ENCODE measurements at places on chromosomes 7 and 10.
A peak's percentile ranks its signal among the peaks of the same experiment; 100 is the strongest.

GRCh38 chr10:82313401-82313800 is 438.4 kb downstream of the NRG3 start:
- no peak for DNase-seq

DNA sequence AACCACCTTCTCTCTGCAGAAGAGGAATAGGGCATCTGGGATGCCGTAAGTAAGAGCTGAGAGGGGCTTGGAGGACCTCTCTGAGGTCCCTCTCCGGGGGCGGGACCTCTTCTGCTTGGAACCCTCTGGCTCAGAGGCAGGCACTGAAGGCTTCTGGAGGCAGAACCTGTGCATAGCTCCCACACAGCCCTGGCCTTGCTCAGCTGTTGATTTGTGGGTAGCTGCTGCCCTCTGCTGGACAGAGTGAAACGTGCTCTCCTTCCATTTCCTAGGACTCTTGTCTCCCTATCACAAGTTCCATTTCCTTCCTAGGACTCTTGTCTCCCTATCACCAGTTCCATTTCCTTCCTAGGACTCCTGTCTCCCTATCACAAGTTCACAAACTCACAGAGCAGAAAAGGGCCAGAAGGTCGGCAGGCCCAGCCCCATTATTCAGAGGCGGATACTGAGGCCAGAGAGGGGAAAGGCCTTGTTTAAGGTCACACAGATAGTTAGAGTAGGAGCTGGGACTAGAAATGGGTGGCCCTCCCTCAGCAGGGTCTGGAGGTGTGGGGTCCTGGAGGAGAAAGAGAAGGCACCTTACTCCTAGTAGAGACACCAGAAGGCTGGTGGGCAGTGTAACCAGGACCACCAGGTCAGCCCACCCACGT is 30.3 kb upstream of the GARS1 start:
- peak; percentile 78 for DNase-seq

DNA sequence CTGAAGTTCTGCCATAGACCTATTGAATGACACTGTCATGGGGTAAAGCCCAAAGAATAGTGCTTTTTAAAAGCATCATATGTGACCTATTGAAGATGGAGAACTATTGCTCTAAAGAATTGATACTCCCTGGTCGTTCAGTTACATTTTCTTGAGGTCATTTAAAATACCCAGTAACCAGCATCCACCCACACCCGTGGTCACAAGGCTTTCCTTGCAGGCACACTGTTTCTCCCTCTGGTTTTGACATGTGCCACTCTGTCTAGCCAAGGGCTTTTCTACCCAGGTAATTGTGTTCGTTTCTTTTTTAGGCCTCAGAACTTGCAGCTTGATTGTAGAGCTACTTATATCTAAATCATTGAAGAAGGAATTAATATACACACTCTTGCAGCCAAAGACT is 68.3 kb upstream of the LYZL2 start:
- DNase-seq = no peak

GRCh38 chr7:108285003-108285368 is 154.8 kb upstream of the LAMB4 start:
- no peak for DNase-seq

- DNase-seq = peak; percentile 51
These were observed 83.9 kb downstream of the LHPP start for GRCh38 chr10:124545351-124546054.

DNA sequence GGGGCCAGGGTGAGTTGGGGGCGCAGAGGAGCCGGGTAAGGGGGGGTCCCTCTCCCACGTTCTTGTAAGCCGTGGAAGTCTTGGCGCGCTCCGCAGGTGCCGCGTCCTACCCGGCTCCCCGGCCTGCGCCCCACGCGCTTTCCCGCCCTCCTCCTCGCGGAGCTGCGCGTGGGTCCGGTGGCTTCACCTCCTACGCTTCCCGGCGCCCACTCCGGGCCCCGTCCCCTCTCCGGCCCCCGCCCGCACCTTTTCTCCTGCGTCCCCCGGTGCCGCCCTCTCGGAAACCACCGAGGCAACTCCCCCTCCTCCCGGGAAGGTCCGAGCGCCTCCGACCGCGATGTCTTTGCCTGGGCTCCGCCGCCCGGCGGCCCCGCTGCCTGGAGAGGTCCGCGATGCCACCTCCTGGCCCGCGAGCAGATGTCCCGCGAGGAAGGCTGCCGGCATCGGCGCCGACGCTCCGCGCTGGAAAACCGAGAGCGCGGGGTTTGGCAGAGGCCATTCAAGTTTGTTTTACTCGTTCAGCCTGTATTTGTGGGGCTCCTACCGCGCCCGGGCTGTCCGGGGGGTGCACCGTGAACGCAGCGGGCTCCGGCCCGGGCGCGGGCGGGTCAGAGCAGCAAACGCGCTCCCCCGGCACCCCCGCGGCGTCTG is 2.4 kb upstream of the NKX6-2 start:
- no peak for DNase-seq

DNA sequence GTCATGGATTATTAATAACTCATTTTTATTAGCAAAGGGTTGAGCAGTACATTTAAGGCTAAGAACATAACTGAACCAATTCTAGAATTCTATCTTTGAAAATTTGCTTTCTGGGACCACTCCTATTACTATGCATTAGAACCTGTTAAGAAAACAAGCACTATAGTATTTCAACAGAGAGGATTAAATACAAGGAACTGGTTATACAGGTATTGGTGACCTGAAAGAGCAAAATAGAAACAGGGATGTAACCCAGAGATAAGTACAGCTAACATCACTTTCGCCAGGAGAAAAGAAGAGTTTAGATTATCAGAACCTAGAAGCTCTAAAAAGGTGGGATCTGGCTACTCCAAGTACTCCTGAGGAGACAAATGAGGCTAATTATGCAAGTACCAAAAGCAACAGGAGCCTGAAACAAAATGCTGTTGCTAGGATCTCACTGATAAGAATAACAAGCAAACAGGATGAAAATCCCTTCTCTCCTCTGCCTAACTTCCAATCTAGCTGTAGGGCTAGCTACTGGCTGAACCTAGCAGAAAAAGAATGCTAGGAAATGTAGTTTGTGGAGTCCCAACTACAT is 32.1 kb upstream of the ELAPOR2 start:
- DNase-seq = no peak

- DNase-seq = peak; percentile 97
These were observed at the start of gene ZNF107 for GRCh38 chr7:64665980-64666662. ZNF107 (plus strand) TSS chr7:64666133; CDS start chr7:64666283, 150 bp downstream.

- DNase-seq = no peak
These were observed 6.8 kb upstream of the NAT16 start for GRCh38 chr7:101186844-101187428.

GRCh38 chr10:126242397-126243260 is 145.6 kb downstream of the ADAM12 start:
- DNase-seq = peak; percentile 73

DNA sequence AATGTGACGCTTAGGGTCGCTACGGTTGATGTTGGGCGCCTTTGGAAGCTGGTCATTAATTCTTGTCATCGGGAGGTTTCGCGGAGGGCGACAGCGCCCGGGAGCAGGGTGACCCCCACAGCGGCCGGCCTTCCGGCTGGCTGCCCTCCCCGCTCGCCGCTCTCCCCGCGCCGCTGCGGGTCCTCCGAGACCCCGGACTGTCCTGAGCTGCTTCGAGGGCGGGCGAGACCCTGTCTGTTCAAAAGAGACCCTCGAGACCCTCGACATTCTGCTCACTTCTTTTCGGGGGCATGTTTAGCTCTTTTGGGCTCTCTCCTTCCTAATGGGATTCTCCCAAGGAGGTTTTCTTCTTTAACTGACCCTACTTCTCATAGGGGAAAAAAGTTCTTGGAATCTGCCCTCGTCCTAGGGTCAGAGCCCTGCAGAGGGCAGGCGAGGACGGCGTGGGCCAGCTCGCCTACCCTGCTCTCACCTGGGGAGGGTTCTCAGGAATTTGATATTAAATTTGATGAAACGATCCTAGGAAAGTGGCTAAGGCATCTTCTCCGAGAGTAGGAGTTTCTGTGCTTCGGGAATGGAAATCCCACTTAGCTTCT is 257.0 kb downstream of the OTUD1 start:
- no peak for DNase-seq

DNA sequence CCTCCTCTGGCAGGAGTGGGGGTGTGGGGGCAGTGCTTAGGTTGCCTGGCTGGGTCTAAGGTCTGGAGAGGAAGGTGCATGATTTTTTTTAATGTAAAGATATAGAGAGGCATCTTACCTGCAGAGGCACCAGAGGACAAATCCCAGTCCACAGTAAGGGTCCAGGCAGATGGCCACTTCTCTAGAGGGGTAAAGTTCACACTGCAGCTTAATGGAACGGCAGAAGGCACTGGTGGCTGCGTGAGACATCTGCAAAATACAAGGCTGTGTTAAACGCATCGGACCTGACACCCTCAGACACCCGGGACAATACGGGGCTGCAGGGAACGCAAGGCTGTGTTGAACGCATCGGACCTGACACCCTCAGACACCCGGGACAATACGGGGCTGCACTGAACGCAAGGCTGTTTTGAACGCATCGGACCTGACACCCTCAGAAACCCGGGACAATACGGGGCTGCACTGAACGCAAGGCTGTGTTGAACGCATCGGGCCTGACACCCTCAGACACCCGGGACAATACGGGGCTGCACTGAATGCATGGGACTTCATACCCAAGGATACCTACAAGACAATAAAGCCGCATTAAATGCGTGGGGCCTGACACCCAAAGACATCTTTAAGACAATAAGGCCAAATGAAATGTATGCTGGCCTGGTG is 206.0 kb downstream of the ZMYND11 start:
- no peak for DNase-seq

- DNase-seq = no peak
These were observed 125.8 kb upstream of the PCBD1 start for GRCh38 chr10:71014021-71014805.

- DNase-seq = no peak
These were observed 31.3 kb upstream of the SMC3 start for GRCh38 chr10:110535958-110536891.

DNA sequence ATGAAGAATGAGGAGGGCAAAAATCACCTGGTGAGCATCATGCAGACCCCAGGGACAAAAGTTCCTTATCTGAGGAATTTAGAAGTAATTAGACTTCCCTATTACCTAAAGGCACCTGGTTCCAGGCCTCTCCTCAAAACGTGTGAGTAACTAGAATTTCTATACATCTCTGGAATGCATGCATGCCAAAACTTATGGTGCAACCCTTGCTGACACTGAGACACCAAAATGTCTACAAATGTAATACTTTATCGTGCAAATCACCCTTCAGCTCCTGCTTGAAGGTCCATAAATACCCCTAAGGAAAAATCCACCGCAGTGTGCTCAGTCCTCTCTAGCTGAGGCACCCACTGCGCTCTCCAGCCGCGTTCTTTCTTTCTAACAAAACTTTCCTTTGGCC is 84.2 kb downstream of the PAXIP1 start:
- DNase-seq = no peak

DNA sequence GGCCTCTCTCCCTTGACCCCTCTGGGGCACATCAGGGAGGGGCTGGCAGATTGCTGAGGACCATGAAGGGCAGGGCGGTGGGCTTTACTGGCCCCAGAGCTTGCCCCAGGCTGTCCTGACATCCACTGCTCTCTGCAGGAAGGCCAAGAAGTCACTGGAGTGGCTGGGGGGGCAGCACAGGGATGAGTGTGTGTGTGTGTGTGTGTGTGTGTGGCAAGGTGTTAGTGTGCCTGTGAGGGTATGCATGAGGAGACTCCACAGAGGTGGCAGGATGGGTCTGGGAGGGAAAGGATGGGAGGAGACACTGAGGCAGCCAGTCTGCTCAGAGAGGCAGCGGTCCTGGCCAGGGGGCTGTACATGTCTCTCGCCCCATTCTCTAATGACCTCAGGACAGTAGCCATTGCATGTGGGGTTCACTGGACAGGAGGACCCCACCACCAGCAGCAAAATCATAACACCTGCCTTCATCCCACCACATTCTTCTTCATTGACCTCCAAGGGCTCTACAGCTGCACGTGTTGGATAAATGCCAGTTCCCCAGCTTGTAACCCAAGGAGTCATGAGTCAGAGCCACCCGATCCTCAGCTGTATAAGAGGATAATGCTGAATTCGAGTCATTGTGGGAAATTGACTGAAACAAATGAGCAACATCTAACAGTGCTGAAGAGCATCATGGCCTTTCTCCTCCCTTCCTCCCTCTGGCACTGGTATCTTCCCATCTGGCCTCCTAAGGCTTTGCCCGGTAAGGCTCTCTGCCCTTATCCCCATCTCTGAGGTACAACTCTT is 720.5 kb downstream of the GRID1 start:
- peak; percentile 71 for DNase-seq

- DNase-seq = peak; percentile 88
These were observed at the start of gene SUMF2 for GRCh38 chr7:56063882-56064625. SUMF2 (plus strand) TSS chr7:56064286; CDS start chr7:56064312, 26 bp downstream.

DNA sequence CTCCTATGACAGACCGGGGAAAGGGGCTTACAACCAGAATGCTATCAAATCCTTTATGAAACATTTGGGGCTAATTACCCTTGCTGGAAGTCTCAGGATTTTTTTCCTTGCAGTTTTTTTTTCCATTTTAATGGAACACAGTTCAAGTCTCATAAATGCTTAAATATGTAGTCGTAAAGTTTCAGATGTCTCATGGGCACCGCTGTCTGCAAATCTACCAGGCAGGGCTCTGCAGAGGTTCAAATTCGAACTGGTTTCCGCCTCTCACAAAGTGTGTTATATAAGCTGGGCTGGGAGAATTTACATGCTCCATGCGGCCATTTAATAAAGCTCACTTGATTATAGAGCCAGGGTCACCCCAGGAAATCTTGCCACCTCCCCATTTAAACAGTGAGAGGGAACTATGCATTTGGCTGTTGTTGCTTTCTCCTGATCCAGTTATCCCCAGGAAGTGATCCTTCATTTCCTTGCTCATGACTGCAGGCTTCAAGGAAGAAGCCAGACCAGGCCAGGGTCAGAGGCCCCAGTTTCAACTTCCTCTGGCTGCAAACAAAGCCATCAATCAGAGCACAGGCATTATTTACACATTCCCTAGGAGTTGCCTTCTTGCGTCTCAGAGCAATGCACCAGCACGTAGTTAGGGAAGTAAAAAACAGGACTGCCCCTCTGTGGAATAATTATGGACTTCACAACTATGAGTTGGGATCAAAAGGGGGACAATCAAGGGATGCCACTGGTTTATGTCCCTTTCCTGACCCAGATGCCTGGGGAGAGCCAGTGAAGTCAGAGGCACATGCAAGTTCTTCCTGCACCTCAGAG is 358.8 kb downstream of the PRPF18 start:
- DNase-seq = no peak

DNA sequence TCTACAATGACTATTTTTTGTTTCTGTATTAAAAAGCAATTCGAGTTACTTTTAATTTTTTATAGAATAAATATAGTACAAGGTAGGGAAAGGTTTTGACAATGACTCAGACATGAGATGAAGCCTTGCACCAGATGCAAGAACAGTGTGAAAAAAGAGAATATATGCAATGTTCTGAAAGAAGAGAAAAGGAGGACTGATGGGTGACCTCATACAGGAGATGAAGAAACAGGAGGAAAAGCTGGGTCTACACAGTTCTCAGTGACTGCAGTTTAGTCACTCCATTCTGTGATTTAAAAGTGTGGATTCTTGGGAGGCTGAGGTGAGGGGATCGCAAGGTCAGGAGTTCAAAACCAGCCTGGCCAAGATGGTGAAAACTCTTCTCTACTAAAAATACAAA is 38.3 kb upstream of the YAE1 start:
- no peak for DNase-seq
